Stimulated activated naive CD8-positive, alpha-beta T cell treated with anti-CD3 and anti-CD28 coated beads, Interleukin-15, amount 100 ng/mL, for 72 hours (primary cell): ENCODE measurements at places on chromosomes 6 and 20.

GRCh38 chr6:24376871-24377270, 19.0 kb upstream of the DCDC2 start:
- no peak for DNase-seq

GRCh38 chr20:14729390-14729789, 392.0 kb upstream of the FLRT3 start:
- DNase-seq = no peak

GRCh38 chr20:38117635-38118034, 47.4 kb downstream of the TGM2 start:
- DNase-seq = no peak

- DNase-seq = no peak
These were observed 16.5 kb upstream of the SH3BGRL2 start for GRCh38 chr6:79614326-79615305.

DNA sequence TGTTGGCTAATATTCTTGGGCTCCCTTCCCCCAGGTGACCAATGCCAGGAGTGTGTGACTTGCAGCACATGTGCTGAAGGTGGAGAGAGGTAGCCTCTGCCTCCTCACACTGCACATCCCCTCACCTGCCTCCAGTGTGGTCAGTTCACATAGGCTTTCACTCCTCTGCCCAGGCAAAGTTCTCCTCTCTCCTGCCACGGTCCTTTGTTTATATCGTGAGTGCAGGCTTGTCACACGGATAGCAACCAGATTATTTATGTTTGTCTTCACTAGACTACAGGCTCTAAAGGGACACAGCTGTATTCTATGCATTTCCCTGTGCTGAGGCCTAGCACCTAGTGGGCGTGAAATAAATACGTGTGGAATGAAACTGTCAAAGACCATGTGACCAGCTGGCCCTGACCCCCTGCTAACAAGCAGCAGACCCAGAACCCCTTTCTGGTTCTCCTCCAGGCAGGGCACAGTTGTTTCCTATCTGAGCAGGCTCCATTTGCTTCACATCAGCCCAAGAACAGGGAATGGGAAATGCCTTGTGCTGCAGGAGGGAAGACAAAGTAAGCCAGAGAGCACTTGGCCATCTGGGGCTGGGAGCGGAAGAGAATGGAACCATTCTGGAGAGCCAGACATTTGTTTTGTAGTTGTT, 42.3 kb downstream of the UNC5CL start:
- DNase-seq = no peak

GRCh38 chr6:106894978-106895702, 79.4 kb downstream of the CD24 start:
- DNase-seq = no peak

GRCh38 chr20:2836035-2836434, 4.4 kb downstream of the PCED1A start:
- DNase-seq = no peak

DNA sequence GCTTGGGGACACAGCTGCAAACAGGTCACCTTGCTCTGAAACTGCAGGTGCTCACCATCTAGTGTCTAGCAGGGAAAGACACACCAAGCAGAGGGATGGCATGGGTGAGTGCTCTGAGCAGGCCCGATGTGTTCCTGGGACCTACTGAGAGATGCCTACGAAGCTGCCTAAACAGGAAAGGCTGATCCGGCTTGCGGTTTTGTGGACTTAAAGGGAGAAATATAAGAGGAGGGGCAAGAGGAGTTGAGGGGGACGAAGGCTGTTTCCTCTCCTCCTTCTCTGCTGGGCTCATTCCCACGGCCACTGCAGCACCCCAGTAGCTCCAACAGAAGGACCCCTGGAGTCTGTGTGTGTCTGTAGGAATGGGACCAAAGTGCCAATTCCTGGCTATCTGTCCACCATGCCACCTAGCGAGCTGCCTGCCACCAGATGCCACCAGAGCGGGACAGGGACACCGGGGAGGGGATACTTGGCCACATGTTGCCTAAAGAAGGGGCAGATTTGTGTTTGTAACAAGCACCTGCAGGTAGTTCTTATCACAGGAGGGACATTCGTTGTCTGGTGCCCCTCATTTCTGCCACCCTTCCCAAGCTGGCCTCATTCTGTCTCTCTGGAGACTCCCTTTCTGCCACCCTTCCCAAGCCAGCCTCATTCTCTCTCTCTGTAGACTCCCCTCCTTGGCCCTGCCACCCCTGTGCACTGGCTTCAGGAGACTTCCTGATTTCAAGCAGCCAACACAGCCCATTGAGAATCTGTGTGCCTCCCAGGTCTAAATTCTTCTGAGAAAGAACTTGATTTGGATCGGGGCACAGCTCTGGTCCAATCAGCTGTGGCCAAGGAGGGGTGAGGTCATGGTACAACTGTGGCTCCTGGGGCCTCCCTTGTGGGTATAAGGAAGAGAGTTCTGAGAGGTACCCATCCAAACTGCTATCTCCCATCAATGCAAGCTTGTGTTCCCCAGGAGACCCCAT, 221.8 kb downstream of the ANKRD60 start:
- no peak for DNase-seq

GRCh38 chr6:133749427-133749826, 139.5 kb upstream of the TCF21 start:
- no peak for DNase-seq

DNA sequence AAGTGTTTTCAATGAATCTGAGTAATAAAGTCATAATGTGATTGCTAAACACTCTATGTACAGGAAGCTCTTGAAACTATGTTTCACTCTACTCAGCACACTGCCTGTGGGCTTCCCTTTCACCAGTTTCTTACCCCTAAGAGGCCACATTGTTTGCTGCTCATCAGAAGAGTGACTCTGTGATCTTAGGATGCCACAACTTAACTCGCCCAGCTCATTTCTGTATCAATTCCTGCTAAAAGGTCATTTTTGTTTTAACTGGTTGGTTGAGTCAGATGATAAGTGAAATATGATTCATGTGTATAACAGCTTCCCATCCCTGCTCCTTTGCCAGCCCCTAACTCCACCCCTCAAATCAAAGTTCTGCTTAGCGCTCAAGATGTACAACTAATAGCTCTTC, 9.8 kb upstream of the NDUFAF4 start:
- peak; percentile 34 for DNase-seq

DNA sequence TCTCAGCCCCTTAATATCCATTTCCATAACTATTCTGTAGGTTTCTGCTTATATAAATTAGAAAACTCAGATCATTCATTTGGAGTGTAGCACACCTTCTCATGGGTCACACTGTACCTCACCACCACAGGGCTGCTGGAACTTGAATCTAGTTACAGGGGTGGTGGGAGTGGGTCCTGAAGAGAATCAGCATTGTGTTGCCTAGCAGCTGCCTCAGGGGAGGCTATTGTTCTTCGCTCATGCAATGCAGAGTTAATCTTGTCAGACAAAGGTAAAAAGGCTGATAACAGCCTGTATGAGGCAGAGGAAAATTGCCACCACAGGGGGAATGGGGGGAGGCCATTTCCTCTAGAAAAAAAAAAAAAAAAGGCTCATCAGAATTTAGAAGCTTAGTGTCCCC, 496.0 kb upstream of the ADGRB3 start:
- no peak for DNase-seq

- DNase-seq = no peak
These were observed 41.2 kb upstream of the TMEM200A start for GRCh38 chr6:130324657-130325056.

- no peak for DNase-seq
These were observed 19.5 kb downstream of the MAP1LC3A start for GRCh38 chr20:34578025-34578424.

- DNase-seq = no peak
These were observed 710.5 kb downstream of the RFPL4B start for GRCh38 chr6:113057567-113058053.
